Tibial nerve (tissue), 4 donors: ENCODE measurements at places on chromosomes 7 and 10. TPM values are rescaled to one million over a fixed set of nuclear protein-coding genes. Genes with fewer than 3 reads are reported as not detected.
A peak's percentile ranks its signal among the peaks of the same experiment; 100 is the strongest.

CCDC7 gene
- total RNA-seq: 20.7 TPM

TMEM229A gene
- not detected for total RNA-seq

FAM25G gene
- total RNA-seq: not detected

IL2RA gene
- 2.2 TPM for total RNA-seq

TAC1 gene
- total RNA-seq: 121 TPM

DNA sequence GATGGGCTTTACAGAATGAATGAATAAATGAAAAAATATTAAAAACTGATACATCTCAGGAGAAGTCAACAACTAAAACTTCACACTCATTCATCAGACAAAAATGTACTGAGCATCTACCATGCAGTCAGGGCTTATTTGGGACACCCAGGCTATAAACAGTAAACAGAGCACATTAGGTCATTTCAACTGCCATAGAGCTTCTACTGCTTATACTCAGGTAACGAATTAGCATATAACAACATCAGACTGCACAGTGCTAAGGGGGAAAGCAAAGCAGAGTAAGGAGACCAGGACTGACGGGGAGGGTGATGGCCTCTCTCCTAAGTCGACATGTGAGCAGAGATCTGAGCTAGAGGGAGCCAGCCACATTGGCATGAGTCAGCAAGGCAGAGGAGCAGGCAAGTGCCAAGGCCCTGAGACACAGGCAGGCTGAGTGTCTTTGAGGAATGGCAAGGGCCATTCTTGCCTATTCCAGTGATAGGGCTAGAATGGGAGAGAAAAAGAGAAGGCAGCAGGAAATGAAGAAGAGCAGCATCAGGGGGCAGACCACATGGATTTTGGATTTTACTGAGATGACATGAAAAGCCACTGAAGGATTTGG is 528.9 kb downstream of the PARD3 start:
- H3K27ac ChIP-seq: no peak overlapping the region
- H3K4me1 ChIP-seq: peaks cover under 1% of the 10 kb centered on the region
- DNase-seq: no peak

GRCh38 chr10:71697938-71698709 is 21.5 kb downstream of the C10orf105 start:
- no peak overlapping the region for H3K4me3 ChIP-seq
- H3K27me3 ChIP-seq: no peaks in the 10 kb centered on the region
- H3K36me3 ChIP-seq: no peaks in the 10 kb centered on the region
- DNase-seq: no peak
- H3K27ac ChIP-seq: no peak overlapping the region

GLI3 gene
- total RNA-seq: 8.6 TPM

GRCh38 chr10:63273577-63273976 is 140.4 kb downstream of the NRBF2 start:
- H3K27me3 ChIP-seq: no peaks in the 10 kb centered on the region
- H3K4me3 ChIP-seq: no peak overlapping the region
- no peaks in the 10 kb centered on the region for H3K36me3 ChIP-seq

DNA sequence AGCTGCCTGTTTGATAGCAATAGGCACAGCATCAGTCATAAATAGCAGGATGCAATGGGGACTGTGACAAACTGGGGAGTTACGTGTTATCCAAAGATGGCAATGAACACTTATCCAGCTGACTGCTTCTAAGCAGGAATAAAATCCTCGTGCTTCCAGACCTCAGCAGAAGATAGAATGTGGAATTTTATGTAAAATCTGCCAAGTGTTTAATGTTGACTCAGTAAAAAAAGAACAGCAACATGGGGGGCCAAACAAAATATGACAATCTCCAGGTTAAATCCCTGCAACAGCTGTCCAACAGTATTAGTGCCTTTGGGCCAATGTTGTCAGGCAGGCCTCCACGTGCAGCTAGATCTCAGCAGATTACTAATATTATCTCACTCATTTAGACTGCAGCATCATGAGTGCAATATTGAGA is 127.3 kb downstream of the SEMA3C start:
- no peak for DNase-seq
- H3K27me3 ChIP-seq: no peaks in the 10 kb centered on the region
- no peak overlapping the region for H3K4me3 ChIP-seq
- H3K27ac ChIP-seq: no peak overlapping the region

PCGF5 gene
- total RNA-seq: 59.9 TPM

DNA sequence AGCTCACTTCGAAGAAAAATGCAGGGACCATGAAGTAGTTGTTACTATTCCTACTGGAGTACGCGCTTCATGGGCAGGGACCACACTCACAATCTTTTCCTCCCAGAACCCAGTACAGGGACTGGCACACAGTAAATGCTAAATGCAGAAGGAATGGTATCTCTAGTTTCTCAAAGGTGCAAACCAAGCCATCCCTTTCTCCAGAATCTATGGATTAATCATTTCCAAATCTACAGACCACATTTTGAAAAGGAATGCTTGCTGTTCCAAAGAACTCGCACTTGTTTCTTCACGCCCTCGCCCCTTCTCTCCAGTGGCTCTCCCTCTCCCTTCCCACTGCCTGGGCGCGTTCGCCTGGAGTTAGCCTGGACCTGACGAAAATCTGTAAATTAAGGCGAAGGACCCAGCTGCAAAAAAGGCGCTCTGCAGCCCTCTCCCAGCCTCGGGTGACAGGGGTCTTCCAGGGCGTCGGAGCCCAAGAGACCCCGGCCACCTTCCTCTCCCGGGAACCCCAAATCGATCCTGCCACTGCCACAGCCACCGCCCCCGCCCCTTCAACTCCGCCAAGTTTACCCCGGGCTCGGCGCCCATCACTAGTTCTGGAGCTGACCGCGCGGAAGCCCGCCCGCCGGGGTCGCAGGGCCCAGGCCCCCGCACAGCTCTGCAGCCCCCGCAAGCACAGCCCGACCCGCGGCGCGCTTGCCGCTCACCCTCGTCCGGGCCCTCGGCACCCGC is 527 bp downstream of the PDIA4 start:
- no peaks in the 10 kb centered on the region for H3K36me3 ChIP-seq
- peaks cover 23% of the 10 kb centered on the region for H3K4me1 ChIP-seq
- H3K27me3 ChIP-seq: no peaks in the 10 kb centered on the region
- peak; percentile 9 for DNase-seq
- H3K4me3 ChIP-seq: peak overlapping the region; percentile 66

DNA sequence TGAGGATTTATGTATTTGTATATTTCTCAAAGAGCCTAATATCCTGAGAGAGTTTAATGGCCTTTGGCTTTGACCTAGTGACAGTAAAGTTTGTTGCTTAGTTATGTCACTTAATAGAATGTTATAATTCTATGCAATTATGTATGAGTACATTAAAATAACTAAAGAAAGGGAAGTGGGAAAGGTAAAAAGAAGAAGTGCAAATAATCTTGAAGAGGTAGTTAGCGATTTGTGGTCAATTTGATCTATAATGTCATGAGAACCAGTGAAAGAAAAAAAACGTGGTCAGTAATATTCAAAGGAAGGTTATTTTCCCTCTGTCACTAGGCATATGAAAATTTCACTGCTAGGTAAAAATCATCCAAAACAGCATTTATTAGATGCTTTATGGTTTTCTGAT is 143.4 kb upstream of the LSM8 start:
- H3K27me3 ChIP-seq: no peaks in the 10 kb centered on the region
- H3K27ac ChIP-seq: no peak overlapping the region
- H3K36me3 ChIP-seq: no peaks in the 10 kb centered on the region
- H3K4me1 ChIP-seq: no peaks in the 10 kb centered on the region
- H3K4me3 ChIP-seq: no peak overlapping the region
- no peak for DNase-seq

GRCh38 chr10:118028619-118029018 is 18.1 kb downstream of the RAB11FIP2 start:
- H3K27me3 ChIP-seq: no peaks in the 10 kb centered on the region
- H3K27ac ChIP-seq: no peak overlapping the region
- no peak overlapping the region for H3K4me3 ChIP-seq
- no peaks in the 10 kb centered on the region for H3K4me1 ChIP-seq
- DNase-seq: no peak

GRCh38 chr7:93245525-93246432 is 13.6 kb downstream of the VPS50 start:
- H3K4me3 ChIP-seq: no peak overlapping the region
- no peak overlapping the region for H3K27ac ChIP-seq
- H3K4me1 ChIP-seq: no peaks in the 10 kb centered on the region

ADIRF gene
- 703 TPM for total RNA-seq

KLHL7 gene
- 35.4 TPM for total RNA-seq

DNA sequence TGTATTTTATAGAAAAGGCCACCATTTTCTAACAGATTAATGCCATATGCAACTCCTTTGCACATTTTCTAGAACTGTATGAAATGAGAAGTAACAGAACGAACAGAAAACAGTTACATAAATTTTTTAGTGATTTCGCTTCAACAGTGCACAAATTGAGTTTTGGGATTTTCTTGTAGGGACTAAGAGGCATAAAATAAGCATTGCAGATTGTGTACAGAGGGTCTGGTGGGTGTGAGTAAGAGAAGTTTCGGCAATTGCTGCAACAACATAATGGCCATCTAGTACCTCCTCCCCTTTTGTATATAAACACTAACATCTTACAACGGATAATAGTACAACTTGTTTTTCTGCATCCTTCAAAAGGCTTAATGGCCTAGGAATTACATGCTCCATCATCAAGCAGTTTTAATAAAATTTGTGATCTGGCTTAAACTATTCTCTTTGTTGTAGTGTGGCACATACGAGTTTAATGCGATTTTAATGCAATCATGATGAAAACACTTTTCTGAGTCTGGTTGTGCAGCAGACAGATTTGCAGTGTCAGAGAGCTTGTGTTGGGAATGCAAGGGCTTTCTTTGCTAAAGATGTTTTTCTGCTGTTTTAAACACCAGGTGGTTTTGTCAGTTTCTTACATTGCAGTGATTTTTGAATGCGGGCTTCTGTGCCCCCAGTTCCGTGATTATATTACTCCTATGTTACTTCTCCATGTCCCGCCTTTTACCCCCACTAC is 2.9 kb downstream of the GLCCI1 start:
- H3K27ac ChIP-seq: no peak overlapping the region
- peak overlapping the region; percentile 57 for H3K4me3 ChIP-seq
- H3K36me3 ChIP-seq: no peaks in the 10 kb centered on the region
- no peaks in the 10 kb centered on the region for H3K4me1 ChIP-seq
- DNase-seq: no peak

- DNase-seq: no peak
- no peak overlapping the region for H3K4me3 ChIP-seq
- no peaks in the 10 kb centered on the region for H3K36me3 ChIP-seq
Measured at GRCh38 chr7:113044394-113044793, 42.2 kb downstream of the GPR85 start.

GRCh38 chr7:113142385-113143119 is 24.2 kb upstream of the SMIM30 start:
- no peak for DNase-seq
- no peak overlapping the region for H3K4me3 ChIP-seq
- H3K27ac ChIP-seq: no peak overlapping the region
- no peaks in the 10 kb centered on the region for H3K27me3 ChIP-seq
- no peaks in the 10 kb centered on the region for H3K36me3 ChIP-seq

DNA sequence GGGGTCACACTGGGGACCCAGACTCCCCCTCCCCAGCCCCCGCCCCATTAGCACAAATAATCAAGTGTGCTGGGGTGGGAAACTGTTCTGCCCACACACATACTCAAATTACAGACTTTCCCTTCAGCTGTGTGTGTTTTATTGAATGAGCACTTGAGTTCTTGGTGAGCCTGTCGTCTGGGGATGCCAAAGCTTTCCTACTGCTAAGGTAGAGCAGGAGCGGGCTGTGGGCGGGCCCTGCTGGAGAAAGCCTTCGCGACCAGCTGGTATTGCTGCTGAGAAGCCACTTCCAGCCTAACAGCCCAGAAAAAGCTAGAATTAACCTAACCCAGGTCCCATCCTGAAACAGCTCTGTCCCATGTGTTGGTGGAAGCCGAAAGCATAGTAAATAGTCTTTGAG is 87.0 kb upstream of the KMT2E start:
- H3K36me3 ChIP-seq: no peaks in the 10 kb centered on the region
- H3K4me3 ChIP-seq: no peak overlapping the region
- no peak overlapping the region for H3K27ac ChIP-seq
- H3K27me3 ChIP-seq: no peaks in the 10 kb centered on the region
- H3K4me1 ChIP-seq: peaks cover 12% of the 10 kb centered on the region

SDHAF3 gene
- total RNA-seq: 14.9 TPM

DNA sequence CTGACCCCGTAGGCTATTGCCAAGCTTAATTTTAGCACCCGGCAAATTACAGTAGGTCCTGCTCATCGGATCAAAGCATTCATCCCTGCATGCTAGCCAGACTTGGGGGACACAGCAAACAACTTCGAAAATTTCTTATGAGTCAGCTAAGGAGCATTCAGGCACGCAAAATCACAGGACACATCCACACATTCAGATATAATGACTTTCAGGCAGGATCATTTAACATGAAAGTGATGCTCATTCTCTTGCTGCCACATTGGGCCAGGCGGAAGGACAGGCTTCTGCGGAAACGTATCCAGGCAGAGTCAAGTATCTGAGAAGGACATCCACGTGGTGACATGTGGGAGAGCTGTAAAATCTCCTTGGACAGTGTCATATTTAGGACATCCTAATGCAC is 474.0 kb upstream of the NRP1 start:
- no peaks in the 10 kb centered on the region for H3K36me3 ChIP-seq
- no peak for DNase-seq
- no peak overlapping the region for H3K4me3 ChIP-seq
- no peaks in the 10 kb centered on the region for H3K27me3 ChIP-seq

DNA sequence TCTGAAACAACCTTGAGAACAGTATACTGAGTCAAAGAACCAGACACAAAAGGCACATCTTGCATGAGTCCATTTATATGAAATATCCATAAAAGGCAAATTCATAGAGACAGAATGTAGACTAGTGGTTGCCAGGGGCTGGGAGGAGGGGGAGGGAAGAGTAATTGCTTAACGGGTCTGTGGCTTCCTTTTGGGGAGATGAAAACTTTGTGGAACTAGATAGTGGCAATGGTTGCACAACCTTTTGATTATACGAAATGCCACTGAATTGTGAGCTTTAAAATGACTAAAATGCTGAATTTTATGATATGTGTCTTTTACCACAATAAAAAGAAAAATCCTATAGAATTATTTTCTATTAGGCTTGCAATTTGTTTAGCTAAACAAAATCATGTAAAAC is 16.8 kb downstream of the ADRB1 start:
- H3K27me3 ChIP-seq: no peaks in the 10 kb centered on the region
- no peak overlapping the region for H3K27ac ChIP-seq
- no peak overlapping the region for H3K4me3 ChIP-seq
